ENCODE measurements at places on chromosomes 6 and 20.

DNA sequence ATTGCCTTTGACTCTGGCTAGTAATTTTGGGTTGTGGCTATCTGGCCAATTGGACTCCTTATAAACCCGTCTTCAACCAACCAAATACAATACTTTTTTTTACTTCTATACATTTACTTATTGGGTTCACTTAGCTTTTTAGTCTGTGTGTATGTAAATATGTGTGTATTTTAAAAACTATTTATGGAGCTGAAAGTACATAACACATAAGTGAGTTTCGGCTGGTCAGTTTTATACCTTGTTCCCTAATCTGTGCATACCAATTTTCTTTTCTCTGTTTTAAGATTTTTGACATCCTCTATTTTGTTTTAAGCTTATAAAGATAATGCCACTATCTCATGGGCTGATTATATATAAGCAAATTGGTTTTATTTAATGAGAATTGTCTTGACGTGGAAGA, 129.5 kb downstream of the LRRC1 start:
- DNase-seq = no peak

DNA sequence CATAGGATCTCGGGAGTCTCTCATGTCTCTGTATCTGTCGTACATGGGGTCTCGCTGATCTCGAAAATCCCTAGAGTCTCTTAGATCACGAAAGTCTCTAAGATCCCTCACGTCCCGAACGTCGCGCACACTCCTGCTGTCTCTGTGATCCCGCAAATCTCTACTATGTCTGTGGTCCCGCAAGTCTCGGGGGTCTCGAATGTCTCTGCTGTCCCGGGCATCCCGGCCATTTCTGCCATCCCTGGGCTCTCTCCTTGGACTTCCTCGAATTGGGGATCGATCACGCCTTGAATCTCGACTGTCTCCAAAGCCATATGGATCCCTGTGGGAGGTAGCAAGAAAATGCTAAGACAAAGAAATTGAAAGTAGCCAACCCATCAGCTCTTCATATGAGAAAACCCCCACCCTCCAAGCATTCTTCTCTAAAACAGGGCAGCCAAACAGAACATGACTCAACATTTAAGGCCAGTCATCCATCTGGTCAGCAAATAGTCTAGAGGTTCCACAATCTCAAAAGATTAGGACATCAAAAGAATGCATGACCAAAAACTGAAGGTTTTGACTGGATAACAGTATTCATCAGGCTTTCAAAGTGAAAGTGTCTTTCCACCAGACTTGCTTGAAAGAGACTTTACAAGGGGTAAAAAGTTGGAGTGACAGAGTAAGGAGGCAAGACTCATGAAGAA, 19.4 kb downstream of the NCOA5 start:
- DNase-seq = no peak

GRCh38 chr6:139452148-139452876, 77.9 kb upstream of the CITED2 start:
- DNase-seq = no peak

DNA sequence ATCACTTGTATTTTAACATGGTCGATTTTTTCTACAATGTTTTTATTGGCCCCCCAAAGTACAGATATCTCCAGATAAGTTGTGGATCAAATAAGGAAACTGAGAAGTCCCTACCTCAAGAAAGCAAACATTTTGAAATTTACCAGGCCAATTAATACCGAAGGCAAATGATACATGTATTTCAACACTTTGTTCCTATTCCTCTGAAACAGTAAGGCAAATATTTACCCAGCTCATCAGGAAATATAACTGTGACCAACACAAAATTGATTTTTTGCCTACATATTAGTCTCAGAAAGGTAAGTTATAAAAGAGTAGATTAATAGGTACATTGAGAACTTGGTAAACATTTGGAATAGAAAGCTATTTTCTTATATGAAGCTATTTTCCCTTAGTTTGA, 51.3 kb upstream of the ADGRF5 start:
- no peak for DNase-seq

- no peak for DNase-seq
Observed at GRCh38 chr20:31494131-31494530, 19.0 kb downstream of the REM1 start.

DNA sequence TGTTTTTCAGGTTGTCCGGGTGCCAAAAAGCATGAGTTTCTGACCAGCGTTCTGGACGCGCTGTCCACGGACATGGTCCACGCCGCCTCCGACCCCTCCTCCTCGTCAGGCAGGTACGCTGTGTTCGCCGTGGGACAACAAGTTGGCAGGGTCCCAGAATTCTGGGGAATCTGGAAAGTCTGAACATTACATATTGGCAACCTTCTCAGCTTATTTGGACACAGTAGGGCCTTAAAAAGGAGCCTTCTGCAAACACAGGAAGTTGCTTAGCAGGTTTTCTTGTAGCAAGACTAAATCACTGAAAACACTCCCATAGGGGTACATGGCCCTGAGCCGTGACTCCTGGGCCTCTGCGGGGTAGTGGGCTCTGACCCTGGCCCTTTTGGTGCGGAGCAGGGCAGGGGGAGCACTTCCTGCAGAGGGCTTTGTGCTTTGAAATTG, 209.7 kb downstream of the SMOC2 start:
- no peak for DNase-seq

DNA sequence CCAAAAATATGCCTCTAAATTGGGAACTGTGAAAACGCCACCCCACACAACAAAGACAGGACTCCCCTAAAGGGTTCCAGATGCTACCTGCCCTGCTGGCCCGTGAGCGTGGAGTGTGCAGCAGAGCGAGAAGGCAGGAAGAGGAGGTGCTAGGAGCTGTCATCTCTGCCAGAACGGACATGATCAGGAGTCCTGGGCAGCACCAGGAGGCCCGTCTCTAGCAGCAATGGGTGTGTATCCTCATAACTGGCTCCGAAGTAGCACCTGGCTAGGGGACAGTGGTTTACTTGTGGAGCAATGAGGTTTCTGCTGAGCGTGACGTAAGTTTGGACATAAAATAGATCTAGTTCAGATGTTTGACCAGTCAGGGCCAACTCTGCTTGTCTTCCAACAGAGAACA, 226.0 kb downstream of the CDH4 start:
- no peak for DNase-seq

GRCh38 chr6:91694016-91694654, 1107.3 kb upstream of the MAP3K7 start:
- DNase-seq = no peak

GRCh38 chr6:7115543-7116231, 7.9 kb downstream of the RREB1 start:
- DNase-seq = no peak

DNA sequence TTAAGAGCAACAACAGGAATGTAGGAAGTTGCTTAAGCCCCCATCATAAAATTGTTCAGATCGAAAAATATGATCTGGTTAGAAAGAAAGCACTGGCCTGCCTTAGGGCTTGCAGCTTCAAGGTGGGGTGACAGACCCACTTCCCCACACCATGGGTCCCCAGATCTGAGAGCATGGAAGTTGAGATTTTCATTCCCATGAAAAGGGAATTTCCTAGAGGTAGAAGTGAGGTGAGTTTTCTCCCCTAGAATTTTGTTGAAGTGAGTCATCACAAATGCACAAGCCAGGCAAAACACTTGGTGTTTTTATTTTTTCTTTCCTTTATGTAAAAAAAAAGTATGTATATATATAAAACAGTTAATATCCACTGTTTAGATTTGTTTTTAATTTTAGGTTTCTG, 213.6 kb upstream of the SUPT3H start:
- DNase-seq = no peak

DNA sequence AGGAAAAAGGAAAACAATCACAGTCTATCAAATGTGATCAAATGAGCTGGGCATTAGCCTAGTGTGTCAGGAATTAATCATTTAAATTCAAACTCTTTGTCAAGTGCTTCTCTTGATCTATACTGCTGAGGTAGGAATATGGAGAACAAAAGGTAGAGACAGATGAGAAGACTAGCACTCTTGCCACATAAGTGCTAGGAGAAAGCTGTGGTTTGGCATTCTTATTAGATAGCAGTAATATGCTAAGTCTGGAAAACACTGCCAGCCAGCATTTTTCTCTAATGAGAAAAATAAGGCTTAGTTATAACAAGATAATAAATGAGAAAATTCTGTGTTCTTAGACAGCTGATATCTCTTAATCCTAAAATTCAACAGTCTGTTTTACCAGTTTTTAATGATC, 38.9 kb downstream of the ORC3 start:
- no peak for DNase-seq

GRCh38 chr6:24583463-24584381, 62.3 kb downstream of the KIAA0319 start:
- DNase-seq = peak; percentile 32

DNA sequence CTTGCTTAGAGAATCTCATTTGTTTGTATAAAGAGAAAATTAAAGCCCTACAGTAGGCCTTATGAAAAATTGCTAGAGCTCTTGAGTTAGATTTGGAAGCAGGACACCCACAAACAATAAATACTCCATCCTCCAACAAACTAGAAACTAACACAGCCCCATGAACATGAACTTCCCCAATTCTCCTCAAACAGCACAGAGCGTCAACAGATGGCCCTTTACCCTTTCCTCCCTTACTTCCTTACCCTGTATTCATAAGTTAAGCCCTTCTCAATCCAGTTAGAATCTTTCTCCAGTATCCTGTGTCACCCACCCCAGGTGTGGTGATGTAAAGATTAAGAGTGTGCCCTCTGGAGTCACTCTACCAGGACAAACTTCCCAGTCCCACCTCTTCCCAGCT, 113.7 kb downstream of the UNC5CL start:
- DNase-seq = no peak

DNA sequence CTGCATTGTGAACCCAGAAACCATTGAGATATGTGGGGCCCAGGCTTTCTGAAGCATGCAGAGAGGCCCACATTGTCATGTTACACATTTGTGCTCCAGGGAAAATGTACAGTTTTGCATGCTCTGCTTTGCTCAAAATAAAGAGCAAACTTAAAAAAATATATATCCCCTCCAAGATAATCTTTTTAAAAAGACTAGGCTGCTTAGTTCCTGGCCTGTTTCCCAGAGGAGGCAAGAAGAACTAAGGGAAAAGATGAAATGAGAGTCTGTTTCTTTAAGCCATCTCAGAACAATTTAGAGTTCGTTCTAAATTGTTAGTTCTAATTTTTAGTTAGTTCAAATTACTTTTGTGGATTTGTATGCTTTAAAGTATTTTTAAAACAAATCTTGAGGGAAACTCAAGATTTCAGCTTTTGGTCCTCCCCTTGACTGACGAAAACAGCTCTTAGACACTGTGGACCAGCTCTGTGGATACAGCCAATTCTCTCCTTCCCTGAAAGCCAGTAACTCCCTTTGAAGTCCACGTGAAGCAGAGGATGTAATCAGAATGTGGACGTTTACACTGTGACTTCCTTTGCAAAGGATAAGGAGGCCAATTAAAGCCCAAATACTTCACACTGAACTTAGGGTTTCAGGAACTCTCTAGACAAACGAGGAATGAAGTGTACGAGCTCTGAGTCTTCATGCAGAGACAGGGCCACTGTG, 84.7 kb downstream of the CD164 start:
- DNase-seq = no peak

DNA sequence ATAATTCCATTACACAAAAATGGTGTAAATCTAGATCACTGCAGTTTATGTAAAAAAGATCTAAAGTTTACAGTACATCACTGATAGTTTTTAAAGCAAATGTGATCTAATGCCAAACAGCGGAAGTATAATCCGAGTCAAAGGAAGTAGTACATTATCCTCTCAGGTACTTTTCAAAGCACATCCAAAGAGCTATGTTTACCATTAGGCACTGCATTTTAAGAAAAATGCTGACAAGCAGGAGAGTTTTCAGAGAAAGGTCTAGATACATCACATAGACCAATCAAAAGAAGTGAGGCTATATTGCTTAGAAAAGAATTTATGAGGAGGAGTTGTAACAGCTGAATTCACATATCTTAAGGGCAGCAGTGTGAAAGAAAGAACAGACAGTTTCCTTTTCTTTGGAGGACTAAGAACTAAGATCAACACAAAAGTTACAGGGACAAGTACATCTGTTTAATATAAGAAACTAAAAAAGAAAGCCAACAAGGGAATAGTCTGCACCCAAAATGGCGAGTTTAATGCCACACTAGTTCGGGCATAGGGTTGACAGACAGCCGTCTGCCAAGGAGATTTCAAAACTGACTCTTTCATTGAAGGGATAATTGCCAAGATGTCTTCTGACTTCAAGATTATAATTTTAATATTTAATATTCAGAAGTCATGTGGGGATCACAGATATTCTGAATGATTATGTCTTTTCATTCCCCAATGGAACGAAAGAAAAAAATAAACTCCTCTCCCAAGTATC, 1.4 kb downstream of the ZNF184 start:
- DNase-seq = no peak

DNA sequence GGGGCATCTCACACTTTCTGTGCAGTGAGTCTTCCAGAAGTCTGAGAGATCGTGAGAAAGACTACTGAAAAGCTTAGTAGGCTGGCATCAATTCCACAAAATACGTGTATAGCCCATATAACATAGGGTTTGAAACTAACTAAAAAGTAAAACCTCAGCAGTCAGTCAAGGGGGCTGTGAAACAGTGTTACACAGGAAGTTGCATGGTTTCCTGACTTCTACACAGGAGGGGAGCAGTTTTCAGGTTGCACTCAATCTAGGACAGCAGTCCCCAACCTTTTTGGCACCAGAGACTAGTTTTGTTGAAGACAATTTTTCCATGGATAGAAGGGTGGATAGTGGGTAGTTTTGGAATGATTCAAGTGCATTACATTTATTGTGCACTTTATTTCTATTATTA, 4.7 kb upstream of the LY86 start:
- peak; percentile 27 for DNase-seq

GRCh38 chr6:169564453-169565240, 137.2 kb downstream of the WDR27 start:
- no peak for DNase-seq

GRCh38 chr20:58251979-58252591, 23.6 kb upstream of the ANKRD60 start:
- no peak for DNase-seq

GRCh38 chr20:1225263-1225782, 521 bp upstream of the RAD21L1 start:
- DNase-seq = no peak

- no peak for DNase-seq
Observed at GRCh38 chr6:16969699-16970655, 131.9 kb upstream of the STMND1 start.

DNA sequence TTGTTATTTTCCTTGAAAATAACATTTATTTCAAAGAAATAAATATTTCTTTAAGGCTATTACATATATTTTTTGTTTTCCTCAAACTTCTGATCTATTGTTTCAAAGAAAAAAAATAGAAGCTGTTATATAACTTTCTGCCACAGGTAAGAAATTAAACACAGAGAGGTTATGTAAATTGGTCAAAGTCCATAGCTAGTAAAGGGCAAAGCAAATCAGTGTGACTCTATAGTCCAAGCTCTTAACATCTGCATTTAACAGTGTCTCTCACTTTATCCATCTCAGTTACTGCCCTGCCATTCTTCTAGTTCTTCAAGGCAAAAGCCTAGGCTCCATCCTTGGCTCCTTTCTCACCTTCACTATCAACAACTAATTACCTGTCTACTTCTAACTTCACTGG, 57.1 kb downstream of the RWDD2A start:
- DNase-seq = no peak
